ENCODE measurements at places on chromosomes 16 and 17. TPM values are rescaled to one million over a fixed set of nuclear protein-coding genes. Genes with fewer than 3 reads are reported as not detected.

SLC16A13 gene
- 1.4 TPM for total RNA-seq

OR4D1 gene
- total RNA-seq: not detected

TBC1D3C gene
- total RNA-seq: not detected

LLGL2 gene
- total RNA-seq: 12.6 TPM

CARD14 gene
- 0.39 TPM for total RNA-seq

ACSM2A gene
- 0.13 TPM for total RNA-seq

TBC1D3G gene
- not detected for total RNA-seq
